ENCODE measurements at places on chromosomes 7 and 10.

- no peak for DNase-seq
These were observed 10.3 kb downstream of the TACC2 start for GRCh38 chr10:121999301-121999700.

DNA sequence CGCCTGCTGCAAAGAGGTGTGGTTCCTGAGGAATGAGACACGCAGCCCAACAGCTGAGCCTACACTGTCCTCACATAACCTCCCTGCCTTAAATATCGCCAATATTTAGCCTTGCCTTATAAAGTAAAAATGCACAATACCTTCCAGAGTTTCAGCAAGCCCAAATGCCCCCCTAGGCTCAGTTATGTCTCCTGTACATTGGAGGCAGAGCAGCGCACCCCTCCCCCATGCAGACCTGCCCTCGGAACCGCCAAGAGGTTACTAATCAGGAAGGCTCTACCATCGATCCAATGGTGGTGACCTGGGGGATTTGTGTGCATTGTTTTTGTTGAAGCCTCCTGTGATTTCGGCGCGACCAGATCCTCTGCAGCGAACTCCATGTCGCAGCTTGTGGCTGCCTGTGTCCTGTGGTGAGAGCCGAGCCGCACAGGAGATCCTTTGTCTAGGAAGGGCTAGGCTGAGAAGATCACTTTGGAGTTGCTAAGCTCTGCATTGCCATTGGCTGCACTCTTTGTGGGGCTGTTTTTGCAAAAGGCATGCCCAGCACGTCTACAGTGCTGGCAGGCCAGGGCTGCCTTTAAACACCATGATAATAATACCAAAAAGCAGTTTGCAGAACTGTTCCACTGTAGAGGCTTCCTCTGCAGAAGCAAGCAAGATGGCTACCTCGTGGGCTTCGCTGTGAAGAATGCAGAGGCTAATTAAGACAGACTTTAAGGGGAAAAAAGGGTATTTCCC lies 40.1 kb downstream of the TET1 start:
- peak; percentile 36 for DNase-seq

DNA sequence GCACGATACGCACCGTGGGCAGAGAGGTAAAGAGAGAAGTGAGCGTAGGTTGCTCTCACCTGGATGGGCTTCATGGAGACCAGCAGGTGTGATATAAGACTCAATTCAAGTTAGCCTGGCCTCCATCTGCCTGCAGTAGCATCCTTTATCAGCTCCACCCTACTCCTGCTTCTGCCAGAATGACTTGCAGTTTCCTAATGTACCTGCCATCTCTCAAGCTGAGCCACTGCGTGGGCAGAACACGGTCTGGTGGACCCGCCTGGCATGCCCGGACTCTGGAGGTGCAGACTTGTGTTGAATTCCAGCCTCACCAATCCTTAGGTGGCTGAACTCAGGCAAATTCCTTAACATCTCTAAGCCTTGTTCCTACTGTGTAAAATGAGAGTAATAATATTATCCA lies 64.3 kb downstream of the STEAP1B start:
- no peak for DNase-seq

DNA sequence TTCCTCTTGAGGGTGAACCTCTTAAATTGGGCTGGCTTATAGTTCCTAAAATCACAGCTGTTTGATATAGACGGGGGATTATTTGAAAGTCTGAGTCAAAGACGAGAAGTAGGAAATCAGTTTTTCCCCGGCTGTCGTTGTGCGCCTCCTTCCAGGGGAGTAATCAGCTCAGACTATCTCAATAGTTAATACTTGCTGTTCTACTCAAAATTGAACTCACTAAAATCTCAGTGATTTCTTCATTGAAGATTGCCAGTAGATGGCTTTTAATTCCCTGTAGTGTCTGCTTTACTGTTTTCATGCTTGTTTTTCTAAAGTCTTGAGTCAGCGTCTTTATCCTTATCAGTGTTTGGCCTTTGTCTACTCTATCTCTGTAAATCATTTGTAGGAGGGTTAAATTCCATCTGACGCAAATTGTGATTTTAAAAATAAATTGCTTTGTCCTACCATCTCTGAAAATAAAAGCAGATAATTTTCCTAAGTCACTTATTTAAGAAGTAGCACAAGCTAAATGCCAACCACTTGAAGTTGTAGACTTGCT lies 47.3 kb downstream of the CNNM2 start:
- no peak for DNase-seq

DNA sequence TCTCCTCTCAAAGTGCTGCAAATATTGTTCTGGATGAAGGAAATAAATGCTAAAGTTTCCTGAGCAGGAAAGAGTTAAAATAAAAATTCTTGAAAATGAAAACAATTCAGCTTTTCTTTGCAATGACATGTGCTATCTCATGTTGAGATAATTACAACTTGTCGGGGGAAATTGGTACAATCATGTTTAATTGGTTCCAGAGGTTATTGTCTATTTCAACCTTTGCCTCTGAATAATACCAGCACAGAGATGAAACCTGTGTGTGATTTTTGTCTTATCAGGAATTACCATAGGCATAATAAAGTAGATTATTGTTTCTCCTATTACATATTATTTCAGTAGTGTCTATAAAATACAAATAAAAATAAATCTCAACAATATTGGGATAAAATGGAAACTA lies 305.0 kb downstream of the XPNPEP1 start:
- no peak for DNase-seq

- DNase-seq: no peak
These were observed 4.5 kb upstream of the TFPI2 start for GRCh38 chr7:93894966-93895640.
